Mesothelial cell of epicardium (in vitro differentiated cells): ENCODE measurements at places on chromosomes 11 and 22.

DNA sequence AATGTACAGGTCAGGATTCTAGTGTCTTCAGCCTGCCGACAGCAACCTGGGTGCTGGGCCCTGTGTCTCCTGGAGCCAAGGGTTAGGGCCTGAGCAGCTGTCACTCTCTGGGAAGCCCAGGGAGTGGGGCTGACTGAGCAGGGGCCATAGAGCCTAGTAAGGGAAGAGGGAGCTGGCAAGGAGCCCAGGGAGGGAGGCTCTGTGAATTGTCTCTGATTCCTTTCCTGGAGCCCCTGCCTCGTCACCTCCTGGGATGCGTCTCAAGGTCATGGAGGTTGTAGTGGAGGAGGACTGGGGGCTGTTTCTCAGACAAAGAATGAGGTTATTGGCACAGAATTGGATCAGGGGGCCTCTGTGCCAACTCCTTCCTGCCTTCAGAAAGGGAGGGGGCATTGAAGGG, 11.8 kb downstream of the SOX10 start:
- H3K4me3 ChIP-seq: no peak overlapping the region
- H3K36me3 ChIP-seq: peaks cover 18% of the 10 kb centered on the region
- no peaks in the 10 kb centered on the region for H3K27me3 ChIP-seq
- DNase-seq: no peak

- no peak overlapping the region for H3K4me3 ChIP-seq
- H3K27ac ChIP-seq: no peak overlapping the region
- no peaks in the 10 kb centered on the region for H3K27me3 ChIP-seq
- H3K4me1 ChIP-seq: no peaks in the 10 kb centered on the region
Observed at GRCh38 chr22:47221840-47222615, 459.6 kb downstream of the TBC1D22A start.

DNA sequence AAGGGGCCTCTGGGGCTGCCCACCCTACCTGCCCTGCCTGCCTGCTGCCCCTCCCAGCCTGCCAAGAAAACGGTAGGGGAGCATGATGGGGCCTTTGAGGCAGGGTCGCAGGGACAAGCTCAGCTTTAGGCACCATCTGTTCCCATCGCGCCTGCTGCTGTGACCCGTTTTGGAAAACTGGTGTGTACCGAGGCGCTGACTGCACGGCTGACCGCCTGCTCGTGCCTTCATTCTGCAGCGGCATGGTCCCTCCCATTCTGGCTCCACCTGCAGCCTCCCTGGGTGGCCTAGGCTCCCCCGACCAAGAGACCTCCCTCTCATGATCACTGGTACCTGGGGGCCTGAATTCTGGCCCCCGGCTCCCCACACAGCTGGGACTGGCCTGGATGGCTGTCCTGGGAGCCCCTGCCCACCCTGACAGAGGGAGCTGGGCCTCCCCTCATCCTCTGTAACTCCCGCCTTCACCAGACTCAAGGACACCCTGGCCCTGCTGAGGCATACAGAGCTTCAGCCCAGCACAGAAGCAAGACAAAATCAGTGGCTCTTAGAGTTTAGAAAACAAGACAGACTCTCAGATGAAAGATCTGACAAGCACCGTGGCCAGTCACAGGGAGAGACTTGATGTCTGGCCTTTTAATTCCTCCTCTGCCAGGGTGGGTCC, 6.5 kb upstream of the MYRF start:
- H3K27me3 ChIP-seq: no peaks in the 10 kb centered on the region
- H3K36me3 ChIP-seq: peaks cover 2% of the 10 kb centered on the region
- H3K4me1 ChIP-seq: peaks cover 17% of the 10 kb centered on the region

DNA sequence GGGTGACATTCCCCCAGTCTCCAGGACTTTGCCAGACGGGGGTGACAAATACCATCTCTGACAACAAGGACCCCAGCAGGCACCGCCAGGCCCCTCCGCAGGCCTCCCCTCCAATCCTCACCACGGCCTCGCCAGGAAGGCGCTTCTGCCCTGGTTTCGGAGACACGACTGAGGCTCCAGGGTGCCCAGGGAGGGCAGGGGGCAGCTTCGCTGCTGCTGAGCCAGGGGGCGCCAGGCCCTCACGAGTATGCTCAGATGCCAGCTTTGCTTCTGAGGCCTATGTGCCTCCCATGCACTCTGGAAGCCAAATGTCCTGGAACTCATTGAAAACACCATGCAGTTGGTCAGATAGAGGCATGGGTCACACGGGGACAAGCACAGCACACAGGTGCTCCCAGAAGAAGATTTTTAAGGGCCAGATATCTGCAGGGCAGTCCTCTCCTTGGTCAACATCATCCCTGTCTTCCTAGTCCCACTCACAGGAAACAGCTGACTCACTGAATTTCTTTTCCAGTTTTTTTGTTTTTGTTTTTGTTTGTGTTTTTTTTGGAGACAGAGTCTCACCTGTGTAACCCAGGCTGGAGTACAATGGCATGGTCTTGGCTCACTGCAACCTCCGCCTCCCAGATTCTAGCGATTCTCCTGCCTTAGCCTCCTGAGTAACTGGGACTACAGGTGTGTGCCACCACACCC, 19.9 kb downstream of the BID start:
- H3K36me3 ChIP-seq: peaks cover 8% of the 10 kb centered on the region
- H3K27ac ChIP-seq: no peak overlapping the region
- DNase-seq: no peak
- H3K4me3 ChIP-seq: no peak overlapping the region

- peaks cover 30% of the 10 kb centered on the region for H3K4me1 ChIP-seq
- peak overlapping the region; percentile 61 for H3K27ac ChIP-seq
- DNase-seq: no peak
- H3K4me3 ChIP-seq: no peak overlapping the region
- no peaks in the 10 kb centered on the region for H3K36me3 ChIP-seq
- no peaks in the 10 kb centered on the region for H3K27me3 ChIP-seq
Observed at GRCh38 chr11:102468616-102469195, 16.1 kb upstream of the TMEM123 start.

GRCh38 chr11:115784796-115785521, 280.7 kb upstream of the CADM1 start:
- H3K4me3 ChIP-seq: no peak overlapping the region
- DNase-seq: no peak
- H3K36me3 ChIP-seq: no peaks in the 10 kb centered on the region

DNA sequence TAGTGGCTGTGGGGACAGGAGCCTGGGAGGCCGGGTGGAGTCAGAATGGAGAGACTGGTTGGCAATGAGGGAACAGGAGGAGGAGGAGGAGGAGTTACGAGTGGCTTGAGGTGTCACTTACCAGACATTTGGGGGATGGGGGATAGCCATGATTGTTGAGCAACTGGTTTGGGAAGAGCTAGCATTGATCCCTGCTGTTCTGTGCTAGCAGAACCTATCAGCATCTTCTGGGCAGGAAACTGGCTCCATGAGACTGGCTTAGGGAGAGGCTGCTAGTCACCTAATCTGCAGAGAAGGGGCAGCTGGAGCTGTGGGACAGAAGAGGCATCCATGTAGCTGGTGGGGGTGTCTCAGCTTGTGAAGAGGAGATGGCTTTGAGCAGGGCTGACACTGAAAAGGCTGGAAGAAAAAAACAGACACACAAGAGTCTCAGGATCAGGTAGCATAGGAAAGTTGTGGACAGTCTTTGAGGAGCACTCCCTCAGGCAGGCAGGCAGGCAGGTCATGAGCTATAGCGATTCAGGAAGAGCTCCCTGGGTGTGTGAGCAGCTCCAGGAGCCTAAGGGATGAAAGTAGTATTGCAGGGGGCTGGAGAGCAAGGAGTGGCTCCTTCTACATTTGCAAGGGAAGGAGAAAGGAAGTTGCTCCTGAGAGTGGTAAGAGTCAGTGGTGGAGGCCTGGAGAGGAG, 22.3 kb downstream of the PIK3IP1 start:
- H3K36me3 ChIP-seq: peaks cover 62% of the 10 kb centered on the region
- no peak for DNase-seq
- no peaks in the 10 kb centered on the region for H3K27me3 ChIP-seq
- peaks cover 7% of the 10 kb centered on the region for H3K4me1 ChIP-seq

DNA sequence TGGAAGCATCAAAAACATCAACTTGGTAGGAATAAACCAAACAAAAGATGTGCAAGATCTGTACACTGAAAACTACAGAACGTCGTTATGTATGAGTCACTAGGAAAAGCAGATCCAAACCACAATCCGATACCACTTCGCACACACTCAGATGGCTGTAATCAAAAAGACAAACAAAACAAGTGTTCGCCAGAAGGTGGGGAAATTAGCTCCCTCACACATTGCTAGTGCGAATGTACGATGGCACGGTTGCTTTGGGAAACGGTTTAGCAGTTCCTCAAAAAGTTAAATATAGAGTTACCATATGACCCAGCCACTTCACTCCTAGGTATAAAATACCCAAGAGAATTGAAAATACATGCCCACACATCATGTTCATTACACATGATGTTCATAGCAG, 14.8 kb upstream of the CARD10 start:
- H3K27me3 ChIP-seq: no peaks in the 10 kb centered on the region
- no peaks in the 10 kb centered on the region for H3K36me3 ChIP-seq
- H3K4me3 ChIP-seq: no peak overlapping the region
- DNase-seq: no peak
- peaks cover 5% of the 10 kb centered on the region for H3K4me1 ChIP-seq
- no peak overlapping the region for H3K27ac ChIP-seq

- H3K27me3 ChIP-seq: no peaks in the 10 kb centered on the region
- peaks cover 4% of the 10 kb centered on the region for H3K36me3 ChIP-seq
- no peak for DNase-seq
- H3K4me3 ChIP-seq: no peak overlapping the region
- H3K4me1 ChIP-seq: peaks cover 22% of the 10 kb centered on the region
Observed at GRCh38 chr11:91788764-91789163, 435.9 kb upstream of the FAT3 start.

- H3K4me3 ChIP-seq: no peak overlapping the region
- H3K27me3 ChIP-seq: no peaks in the 10 kb centered on the region
- no peak overlapping the region for H3K27ac ChIP-seq
- no peaks in the 10 kb centered on the region for H3K4me1 ChIP-seq
Observed at GRCh38 chr22:45422237-45422983, 8.9 kb downstream of the RIBC2 start.

DNA sequence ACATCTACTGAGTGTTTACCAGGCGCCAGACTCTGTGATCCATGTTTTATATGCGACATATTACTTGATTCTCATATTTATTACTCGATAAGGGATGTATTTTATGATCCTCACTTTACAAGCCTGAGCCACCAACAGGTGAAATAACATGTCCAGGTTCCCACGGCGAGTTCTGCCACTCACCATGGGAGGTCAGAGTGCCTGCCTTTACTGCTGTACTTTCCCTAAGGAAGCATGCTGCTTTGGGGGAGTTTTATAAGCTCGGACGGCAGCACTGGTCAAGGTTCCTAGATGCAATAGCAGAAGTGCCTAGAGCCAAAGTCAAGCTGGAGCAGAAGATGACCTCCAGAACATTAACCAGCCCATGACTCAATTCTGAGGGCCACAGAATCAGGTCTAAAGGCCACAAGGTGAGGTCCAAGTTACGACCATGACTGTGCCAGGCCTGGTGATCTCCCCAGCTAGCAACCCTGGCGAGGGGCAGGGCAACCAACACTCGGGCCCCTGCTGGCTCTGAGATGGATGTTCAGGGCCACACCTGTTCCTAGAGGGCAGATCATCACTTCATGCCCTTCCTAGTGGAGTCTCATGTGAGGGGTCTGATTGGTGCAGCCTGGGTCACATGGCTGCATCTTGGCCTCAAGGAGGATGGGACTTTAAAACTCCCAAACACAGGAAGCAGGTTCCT, 14.2 kb downstream of the IFT27 start:
- H3K36me3 ChIP-seq: peaks cover 12% of the 10 kb centered on the region
- H3K4me1 ChIP-seq: no peaks in the 10 kb centered on the region
- no peak overlapping the region for H3K4me3 ChIP-seq

DNA sequence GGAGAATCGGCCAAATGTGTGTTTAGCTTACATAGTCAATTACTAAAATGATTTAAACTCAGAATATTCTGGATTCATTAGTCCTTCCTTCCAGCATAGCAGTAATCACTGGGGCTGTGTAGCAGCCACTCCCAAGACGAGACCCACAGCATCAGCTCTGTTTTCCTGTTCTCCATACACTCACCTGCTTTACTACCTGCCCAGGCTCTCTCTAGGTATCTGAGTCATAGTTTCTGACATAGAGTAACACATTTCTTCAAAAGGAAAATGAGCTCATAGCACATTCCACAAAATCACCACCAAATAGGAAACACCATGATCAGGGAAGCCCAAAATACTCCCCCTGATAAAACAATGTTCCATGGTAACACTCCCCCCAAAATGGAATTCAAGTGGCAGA, 22.9 kb downstream of the MORC2 start:
- no peaks in the 10 kb centered on the region for H3K4me1 ChIP-seq
- no peak overlapping the region for H3K4me3 ChIP-seq
- no peak overlapping the region for H3K27ac ChIP-seq
- peaks cover 47% of the 10 kb centered on the region for H3K36me3 ChIP-seq

GRCh38 chr11:20558741-20559140, 40.7 kb upstream of the SLC6A5 start:
- no peak overlapping the region for H3K4me3 ChIP-seq
- no peak overlapping the region for H3K27ac ChIP-seq
- no peaks in the 10 kb centered on the region for H3K36me3 ChIP-seq
- H3K4me1 ChIP-seq: no peaks in the 10 kb centered on the region

- H3K27ac ChIP-seq: no peak overlapping the region
- DNase-seq: no peak
- H3K4me1 ChIP-seq: peaks cover 11% of the 10 kb centered on the region
- H3K27me3 ChIP-seq: peaks cover 22% of the 10 kb centered on the region
- H3K4me3 ChIP-seq: no peak overlapping the region
Observed at GRCh38 chr11:118321386-118322082, 17.0 kb downstream of the CD3E start.

DNA sequence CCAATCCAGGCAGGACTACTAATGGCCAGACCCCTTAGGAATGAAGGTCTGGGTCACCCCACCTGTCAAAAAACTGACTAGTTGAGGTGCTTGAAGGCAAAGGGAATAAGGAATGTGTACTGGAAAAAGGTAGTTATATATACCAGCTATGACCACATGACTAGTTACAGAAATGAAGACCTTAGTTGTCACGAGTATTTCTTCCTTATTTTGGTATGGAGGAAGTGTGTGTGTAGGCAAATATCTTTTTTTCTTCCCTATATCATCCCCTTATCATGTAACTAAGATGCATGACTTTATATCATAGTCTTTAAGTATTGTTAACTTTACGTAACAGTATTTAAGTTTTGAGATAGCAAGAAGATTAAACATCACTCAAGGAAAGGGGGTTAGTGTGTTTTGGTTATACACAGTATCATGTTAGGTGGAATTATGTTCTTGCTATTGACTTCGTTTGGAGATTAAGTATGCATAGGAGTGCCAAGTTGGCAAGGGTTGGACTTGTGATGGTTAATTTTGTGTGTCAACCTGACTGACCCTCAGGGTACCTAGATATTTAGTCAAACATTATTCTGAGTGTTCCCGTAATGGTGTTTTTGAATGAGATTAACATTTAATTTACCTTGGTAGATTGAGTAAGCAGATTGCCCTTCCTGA, 38.2 kb upstream of the NARS2 start:
- no peaks in the 10 kb centered on the region for H3K27me3 ChIP-seq
- H3K4me1 ChIP-seq: no peaks in the 10 kb centered on the region
- H3K4me3 ChIP-seq: no peak overlapping the region
- H3K27ac ChIP-seq: no peak overlapping the region
- H3K36me3 ChIP-seq: no peaks in the 10 kb centered on the region
- DNase-seq: no peak
